GM12864 (cell line): ENCODE measurements at places on chromosomes 4 and X.
A peak's percentile ranks its signal among the peaks of the same experiment; 100 is the strongest.

DNA sequence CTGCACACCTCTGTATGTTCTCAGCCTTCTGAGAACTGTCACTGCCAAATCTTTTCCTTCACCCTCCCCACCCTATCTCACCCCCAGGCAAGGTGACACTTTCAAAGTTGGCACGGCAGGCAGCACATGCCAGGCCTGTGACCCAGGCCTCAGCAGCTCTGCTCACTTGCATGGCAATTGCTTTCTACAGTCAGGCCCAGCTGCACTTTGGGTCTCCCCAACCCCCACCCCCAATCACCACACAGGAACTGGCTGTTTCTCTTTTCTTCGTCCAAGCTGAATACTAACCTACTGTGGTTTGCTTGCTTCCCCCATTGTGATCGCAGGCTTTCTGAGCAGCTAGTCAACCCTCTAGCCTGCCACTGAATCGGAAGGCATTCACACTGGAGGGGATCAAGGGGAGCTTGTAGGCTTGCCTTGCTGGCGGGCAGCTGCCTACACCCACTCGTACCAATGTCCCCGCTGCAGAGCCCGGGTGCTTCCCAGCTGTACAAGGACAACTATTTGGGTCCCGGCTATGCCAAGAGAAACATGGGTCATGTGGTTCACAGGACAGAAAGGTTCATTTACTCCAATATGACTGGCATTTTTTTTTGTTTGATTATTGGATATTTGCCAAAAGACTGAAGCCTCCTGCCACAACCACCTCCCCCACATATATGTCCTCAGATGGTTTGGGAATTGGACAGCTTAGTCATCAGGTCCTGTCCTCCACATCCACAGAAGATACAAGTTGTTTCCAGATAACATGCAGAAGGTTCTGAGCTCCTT, 28.1 kb downstream of the SLC25A43 start:
- DNase-seq: peak; percentile 21

DNA sequence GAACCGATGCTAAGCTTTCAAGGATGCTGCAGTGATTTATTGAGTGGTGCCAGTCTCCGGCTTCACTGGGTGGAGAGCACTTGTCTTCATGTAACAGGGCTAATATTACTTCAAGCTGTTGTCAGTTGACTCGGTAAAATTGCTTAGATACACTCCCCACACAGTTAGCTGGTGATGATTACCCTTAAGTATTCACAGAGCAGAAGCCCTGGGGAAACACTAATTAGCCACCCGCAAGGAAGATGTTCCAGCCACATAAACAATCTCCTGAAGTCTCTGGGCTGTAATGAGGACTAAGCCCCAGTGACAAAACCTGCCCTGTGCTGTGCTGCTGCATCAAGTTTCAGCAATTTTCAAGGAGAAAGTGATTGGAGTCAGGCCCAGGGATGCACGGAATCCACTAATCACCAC, 37.3 kb upstream of the GK2 start:
- no peak for DNase-seq

- DNase-seq: no peak
Measured at GRCh38 chrX:54180403-54180802, 2.7 kb downstream of the FAM120C start.

DNA sequence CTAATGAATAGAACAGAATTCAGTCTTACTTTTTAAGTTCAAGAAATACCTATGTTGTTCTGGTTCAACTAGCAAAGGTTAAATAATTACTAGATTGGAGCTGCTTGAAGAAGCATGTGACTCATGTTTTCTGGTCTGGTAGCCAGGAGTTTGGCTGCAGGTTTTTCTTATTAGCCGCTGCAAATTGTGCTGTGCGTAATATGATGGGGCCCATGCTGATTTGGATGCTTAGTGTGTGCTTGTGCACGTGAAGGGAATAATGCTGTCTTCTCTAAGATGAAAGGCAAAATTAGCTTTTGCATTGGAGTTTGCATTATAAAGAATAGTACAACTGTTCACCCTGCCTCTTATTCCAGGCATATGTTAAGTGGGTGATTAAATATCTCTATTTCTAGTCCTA, 219.6 kb downstream of the SNCA start:
- no peak for DNase-seq

DNA sequence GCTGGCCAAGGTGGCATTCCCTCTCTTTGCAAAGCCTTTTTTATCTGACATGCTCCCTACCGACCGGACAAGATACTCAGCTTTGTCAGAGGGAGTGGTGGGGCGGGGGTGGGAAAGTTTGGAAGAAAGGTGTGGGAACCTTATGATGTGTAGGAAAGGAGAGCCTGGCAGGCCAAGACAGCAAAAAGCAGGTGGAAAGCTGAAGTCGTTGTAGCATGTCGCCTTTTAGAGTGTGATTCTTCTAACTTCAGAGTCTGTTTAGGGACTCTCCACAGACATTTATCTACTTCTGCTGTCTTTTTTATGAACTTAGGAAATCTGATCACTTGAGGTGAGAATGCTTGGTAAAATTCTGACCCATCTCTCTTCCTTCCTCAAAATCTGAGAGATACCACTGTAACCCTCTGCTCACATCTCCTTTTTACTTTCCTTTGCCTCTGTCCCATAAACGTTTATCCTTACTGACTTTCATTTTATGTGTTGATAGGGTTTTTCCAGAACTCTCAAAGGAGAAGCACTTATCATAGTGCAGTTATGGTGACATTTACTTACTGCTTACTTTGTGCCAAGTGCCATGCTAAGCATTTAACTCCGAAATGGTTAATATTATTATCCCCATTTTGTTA, 8.2 kb upstream of the RUFY3 start:
- DNase-seq: no peak

DNA sequence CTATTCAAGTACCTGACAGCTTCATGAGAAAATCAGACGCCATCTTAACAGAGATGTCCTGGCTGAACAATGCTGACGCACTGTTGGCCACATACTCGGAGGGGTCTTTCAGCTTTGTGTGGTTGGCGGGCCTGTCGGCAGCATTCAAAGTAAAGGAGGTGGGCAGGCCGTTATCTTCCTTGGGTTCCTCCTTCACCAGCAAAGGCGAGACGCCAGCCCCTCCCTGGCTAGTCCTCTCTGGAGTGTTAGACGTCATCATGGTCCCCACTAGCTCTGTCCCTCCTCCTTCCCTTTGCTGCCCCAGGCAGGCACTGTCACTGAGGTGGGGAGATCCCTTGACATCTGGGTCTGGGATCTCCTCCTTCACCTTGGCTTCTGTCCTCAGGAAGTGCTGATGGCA, 53.0 kb downstream of the ZNF827 start:
- DNase-seq: no peak

DNA sequence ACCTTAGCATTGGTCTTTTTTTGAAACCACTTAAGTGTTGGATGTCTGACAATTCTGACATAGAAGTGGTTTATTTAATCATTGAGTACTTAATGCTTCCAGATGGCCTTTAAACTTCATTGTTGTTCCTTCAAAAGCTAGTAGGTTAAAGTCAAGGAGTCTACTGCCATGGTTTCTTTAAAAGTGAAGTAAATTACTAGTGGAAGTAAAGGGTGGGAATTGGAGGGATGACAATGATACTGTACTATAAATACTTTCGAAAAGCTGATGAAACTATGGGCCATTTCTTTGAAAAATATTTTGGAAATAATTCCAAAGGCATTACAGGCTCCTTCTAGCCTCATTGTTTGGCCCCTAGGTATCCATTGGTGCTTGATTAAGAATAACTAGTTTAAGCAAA, 51.9 kb downstream of the ATP10D start:
- no peak for DNase-seq

DNA sequence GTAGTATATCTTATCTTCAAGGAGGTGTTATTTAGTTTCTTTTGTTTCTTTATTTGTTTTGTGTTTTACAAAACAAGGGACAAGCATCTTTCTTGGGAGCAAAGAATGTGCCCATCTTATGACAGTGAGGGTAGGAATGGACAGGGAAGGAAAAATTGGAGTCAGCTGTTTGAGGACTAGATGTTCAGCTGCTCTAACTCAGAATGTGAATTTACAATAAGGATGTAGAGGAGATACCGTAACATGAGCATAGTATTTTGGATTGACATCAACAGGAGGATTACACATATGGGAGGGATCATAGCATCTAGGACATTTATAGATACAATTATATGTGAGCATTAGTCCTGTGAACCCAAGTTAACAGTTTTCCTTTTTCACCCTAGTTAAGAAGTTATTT, 89.0 kb upstream of the GK2 start:
- no peak for DNase-seq

DNA sequence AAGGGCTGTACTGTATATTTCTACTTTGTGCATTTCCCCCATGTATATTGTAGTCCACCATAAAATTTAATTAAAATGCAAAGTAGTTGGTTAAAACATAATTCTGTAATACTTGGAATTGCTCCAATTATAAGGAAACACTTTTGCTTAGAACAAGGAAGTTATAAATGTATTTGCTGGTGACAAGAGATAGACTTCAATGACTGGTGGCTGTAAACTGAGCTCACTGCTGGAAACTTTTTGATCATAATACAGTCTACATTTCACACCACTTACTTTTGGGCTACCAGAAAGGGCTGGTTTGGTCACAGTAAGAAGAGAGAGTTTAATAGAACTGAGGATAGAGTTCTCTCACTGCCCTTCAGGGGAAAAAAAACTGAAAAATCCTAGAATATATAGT, 32.7 kb downstream of the DCAF8L2 start:
- no peak for DNase-seq

DNA sequence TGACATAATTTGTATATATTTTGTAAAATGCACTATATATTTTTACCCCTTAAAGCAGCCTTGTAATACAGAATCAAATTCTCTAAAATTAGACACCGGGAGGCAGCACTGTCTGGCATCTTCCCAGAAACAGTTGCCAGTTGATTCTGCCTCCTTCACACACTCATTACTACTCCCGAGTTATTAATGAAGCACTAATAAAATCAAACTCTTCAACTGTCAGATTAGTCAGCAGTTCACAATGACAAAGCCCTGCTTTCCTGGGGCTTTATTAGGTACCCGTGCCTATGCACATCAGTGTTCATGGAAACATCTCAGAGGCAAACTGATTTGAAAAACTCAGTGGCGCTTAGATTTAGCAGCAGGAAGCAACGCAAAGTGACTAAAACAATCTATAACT, 103.5 kb upstream of the VEGFC start:
- no peak for DNase-seq

DNA sequence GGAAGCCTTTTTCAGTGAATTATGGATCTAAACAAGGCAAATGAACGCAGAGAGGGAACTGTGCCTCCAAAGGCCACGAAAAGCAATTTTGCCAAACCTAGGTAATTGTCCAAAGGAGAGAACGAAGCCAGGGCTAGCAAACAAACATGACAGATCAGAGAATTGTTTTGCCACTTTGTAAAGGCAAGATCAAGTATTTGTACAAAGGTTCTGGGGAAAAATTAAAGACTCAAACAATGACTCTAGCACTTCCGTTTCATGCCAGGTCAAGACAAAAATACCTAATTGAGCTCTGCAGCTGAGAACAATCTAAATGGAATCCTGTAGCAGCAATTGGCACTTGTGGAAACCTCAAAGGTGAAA, 8.5 kb downstream of the RBM47 start:
- DNase-seq: no peak

- no peak for DNase-seq
Measured at GRCh38 chr4:5801696-5802095, 90.7 kb downstream of the EVC start.

DNA sequence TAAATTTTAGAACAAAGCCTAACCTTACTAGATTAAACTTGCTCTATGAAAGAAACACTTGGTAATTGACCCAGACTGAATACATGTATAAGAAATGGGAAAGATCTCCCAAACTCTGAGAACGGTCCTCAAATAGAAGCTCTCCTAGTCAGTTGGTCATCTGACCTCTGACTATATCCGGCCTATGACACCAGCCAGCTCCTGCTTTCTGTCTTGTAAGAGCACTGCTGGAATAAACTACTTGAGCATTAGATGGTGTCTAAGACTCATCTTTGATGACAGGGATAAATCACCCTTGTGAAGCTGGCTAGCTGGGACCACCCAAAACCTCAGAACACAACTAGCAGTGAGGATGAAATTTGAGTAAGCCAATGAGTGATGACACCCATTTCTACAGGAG, 24.2 kb downstream of the LRIT3 start:
- no peak for DNase-seq

- DNase-seq: no peak
Measured at GRCh38 chrX:63101879-63102620, 249.1 kb downstream of the SPIN4 start.

DNA sequence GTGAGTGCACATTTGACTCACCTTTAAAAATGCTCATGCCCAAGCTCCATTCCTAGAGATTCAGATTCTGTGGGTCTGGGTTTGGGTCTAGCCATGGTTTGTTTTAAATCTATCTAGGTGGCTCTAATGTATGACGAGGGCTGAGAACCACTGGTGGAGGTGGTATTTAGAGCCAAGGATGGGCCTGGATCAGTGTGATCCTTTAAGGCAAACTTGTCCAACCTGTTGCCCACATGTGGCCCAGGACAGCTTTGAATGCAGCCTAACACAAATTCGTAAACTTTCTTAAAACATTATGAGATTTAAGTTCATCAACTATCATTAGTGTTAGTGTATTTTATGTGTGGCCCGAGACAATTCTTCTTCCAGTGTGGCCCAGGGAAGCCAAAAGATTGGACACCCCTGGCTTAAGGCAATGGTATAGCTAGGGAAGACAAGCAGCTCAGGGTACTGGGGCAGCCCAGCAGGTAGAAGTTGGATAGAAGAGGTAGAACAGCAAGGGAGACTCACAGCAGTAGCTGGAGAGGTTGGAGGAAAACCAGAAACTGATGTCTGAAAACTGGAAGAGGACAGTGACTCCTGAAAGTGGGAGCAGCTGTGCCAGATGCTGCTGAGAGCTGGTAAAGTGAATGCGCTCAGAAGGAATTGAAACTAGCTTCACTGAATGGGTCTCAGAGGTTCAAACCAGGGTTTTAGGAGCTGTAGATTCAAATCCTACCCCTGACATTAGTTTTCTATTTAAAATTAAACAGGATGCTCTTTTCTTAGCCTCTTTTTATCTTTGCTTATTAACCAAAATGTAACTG, 18.2 kb downstream of the ADD1 start:
- DNase-seq: no peak

- no peak for DNase-seq
Measured at GRCh38 chrX:136055651-136056221, 70.5 kb downstream of the SLC9A6 start.
